ENCODE measurements at places on chromosomes 5 and 9.

DNA sequence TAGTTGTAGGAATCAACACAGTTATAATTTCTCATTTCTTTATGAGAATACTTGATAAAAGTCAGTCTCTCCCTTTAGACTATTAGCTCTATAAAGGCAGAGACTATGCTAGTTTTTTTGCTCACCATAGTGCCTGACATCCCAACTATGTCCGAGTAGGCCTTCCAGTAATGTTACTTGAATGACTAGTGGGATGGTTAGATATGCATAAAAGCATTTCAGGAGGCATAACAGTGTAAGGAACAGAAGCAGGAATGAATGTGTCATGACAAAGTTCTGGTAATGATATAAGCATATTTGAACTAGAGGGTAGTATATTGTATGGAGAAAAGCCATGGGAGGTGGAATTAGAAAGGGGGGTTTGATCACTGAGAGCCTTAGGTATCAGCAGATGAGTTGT, 77.4 kb upstream of the C5orf46 start:
- DNase-seq = no peak

- no peak for DNase-seq
Measured at GRCh38 chr5:1028481-1029281, 20.1 kb downstream of the NKD2 start.

GRCh38 chr9:134350416-134350994, 24.2 kb downstream of the RXRA start:
- DNase-seq = no peak

DNA sequence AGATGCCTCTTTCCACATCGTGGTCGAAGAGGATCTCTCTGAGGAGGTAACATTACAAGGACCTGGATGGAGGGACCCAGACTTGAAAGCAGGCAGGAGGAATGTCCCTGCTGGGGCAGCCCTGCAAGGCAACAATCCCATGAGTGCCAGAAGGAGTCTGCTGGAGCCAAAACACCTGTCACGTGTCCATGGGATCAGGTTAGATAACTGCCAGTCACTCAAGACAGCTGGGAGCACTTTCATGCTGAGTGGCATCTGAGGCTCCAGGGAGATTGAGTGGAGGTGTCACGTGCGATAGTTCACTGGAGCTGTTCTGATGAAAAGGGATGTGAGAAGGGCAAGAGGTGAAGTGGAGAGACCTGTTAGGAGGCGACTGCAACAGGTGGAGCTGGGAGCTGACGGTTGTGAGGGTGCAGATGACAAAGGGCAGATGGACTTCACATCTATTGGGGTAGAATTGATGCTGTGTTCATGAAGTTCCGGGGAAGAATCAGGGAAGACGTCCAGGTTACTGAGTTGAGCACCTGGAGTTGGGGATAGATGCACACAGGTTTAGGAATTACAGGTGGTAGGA, 68.4 kb downstream of the ICE1 start:
- DNase-seq = no peak

DNA sequence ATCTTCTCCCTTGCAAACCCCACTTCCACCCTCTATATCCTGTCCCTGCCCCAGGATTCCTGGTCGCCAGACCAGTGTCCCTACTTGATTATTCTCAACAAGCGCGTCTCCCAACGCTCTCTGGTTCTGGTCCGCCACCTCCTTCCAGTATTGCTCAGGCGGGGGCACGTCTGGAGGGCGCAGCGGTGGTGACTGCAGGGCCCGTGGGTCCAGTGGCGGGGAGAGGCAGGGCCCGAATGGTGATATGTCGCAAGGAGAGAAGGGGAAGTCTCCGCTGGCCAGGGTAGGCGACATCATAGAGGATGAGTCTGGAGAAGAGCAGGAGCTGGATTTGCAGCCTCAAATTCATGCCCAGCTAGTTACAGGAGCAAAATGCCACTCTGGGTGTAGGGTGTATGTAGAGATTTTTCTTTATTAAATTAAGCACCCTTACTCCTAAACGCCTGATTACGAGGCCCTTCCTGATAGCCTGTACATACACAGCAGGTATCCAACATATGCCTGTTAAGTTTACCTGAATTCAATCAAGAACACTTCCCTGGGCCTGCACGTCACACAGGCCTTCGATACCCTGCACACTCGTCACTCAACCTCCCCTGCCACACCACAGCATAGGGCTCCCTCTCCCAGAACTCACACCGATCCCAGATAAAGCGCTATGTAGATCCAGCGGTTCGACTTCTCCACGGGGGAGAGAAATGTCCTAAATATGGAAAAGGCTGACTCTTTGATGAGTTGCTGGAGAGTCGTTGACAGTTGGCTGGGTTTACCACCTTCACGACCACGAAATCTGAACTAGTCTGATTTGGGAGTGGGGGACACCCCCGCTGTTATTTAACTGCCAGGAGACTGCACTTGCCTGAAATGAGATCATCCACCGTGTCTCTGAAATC, 4.8 kb downstream of the MCIDAS start:
- DNase-seq = no peak

Measured in activated effector memory CD4-positive, alpha-beta T cell treated with Interleukin-2 at 50 U/mL for 16 hours (primary cell).